ENCODE measurements at places on chromosomes 4 and X.

DNA sequence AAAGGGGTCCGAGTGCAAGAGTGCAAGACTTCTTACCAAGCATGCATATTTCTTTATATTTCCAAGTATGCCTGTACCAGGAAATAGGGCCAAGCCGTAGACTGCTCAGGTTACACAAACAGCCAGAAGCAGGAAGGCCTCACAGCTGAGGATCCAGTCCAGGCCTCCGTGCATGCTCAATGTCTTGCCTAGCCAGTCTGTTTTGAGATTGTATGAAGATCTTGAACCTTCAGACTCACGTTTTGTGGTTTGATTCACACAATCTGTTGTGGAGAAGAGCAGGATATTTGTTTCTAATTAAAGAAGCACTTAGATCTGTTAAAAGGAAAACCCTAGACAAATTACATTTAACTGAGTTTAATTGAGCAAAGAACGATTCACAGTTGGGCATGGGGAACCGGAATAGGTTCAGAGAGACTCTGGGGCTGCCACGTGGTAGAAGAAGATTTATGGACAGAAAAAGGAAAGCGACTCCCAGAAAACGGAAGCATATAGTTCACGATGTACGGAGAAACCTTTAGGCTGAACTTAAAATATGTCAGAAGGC, 1.2 kb downstream of the MGST2 start:
- DNase-seq = no peak

DNA sequence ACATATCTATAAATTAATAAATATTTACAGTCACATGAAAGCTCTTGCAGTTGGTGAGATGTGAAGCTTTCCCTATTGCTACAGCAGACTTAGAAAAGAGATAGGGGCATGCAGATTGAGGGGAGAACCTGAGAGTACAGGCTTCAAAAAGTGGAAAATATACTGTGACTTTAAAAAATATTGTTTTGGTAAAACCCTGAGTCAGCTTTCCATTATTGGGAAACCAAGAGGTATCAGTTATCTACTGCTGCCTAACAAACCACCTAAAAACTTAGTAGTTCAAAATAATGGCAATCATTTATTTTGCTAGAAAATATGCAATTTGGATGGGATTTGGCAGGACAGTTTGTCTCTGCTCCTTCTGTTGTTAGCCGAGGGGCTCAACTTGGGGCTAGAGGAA, 38.3 kb downstream of the LANCL3 start:
- DNase-seq = no peak

- no peak for DNase-seq
Measured at GRCh38 chrX:82362550-82362949, 1145.5 kb upstream of the POU3F4 start.

GRCh38 chrX:152831391-152831790, 528 bp downstream of the NSDHL start:
- DNase-seq = no peak

DNA sequence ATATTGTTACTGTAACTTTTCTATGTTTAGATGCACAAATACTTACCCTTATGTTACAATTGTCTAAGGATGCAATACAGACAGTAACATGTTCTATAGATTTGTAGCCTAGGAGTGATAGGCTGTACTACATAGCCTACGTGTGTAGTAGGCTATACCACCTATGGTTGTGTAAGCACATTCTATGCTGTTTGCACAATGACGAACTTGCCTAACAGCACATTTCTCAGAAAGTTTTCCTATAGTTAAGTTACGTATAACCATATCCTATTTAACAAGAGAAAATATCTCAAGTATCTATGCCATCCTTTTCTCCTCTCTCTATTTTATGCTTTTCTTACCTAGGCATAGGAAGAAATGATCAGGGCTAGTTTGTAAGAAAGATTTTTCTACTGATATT, 710.8 kb upstream of the HTR2C start:
- no peak for DNase-seq

- DNase-seq = no peak
Measured at GRCh38 chrX:18548996-18549395, 122.9 kb downstream of the RS1 start.

- DNase-seq = no peak
Measured at GRCh38 chr4:139525414-139525813, 30.6 kb downstream of the SETD7 start.

- no peak for DNase-seq
Measured at GRCh38 chr4:154082760-154083535, 294.1 kb upstream of the SFRP2 start.

DNA sequence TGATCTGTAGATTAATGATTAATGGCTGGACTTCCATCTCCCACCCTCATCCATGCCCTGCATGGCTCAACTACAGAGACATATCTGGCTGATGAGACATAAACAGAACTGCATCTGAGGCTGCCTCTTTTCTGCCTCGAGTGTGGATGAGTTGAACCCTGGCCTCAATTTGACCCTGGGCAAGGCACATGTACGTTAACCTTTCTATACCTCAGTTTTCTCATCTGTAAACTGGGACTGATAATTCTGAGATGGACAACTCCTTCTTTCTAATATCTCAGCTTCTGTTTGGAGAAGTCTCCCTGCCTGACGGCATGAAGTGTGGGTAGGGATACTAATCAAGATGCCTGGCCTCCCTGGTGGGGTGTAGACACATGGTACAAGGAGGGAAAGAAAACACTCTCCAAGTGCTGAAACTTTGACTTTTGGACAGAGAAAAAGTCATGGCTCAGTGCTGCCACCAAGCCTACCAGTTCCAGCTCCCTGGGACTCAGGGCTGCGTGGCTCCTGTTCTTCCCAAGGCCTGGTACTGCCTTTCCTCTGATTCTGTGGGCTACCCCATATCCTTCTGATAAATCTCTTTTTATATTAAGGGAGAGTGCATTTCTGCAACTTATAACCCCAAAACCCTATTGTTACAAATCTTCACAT, 64.4 kb downstream of the HAUS3 start:
- no peak for DNase-seq

- no peak for DNase-seq
Measured at GRCh38 chr4:16660656-16661055, 237.8 kb downstream of the LDB2 start.

GRCh38 chr4:147794787-147795413, 63.0 kb downstream of the ARHGAP10 start:
- DNase-seq = no peak

GRCh38 chr4:101071241-101071640, 276.1 kb downstream of the PPP3CA start:
- DNase-seq = no peak

DNA sequence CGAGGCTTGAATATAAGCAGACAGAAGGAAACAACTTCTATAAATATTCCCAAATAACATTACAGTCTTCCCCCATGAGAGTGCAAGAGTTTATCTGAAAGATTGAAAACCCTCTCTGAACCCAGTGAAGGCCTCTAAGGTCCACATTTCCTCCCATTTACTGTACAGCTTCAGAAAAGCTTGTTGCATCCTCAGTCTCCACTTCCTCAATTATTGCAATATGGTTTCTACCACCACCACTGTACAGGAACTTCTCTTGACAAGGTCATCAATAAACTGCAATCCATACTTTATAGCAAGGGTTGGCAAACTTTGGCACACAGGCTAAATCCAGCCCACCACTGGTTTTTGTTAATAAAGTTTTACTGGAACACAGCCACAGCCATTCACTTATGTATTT, 239.0 kb downstream of the THOC2 start:
- DNase-seq = no peak

DNA sequence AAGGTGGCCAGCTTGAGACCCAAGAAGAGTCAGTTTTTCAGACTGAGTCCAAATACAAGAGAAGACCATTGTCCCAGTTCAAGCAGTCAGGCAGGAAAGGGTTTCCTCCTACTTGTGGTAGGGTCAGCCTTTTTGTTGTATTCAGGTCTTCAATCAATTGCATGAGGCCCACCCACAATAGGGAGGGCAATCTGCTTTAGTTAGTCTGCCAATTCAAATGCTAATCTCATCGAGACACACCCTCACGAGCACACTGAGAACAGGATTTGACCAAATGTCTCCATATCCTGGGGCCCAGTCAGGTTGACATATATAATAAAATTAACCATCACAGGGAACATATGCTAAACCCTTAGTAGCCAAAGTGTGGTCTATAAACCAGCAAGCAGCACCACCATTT, 75.3 kb upstream of the FRMPD3 start:
- no peak for DNase-seq

DNA sequence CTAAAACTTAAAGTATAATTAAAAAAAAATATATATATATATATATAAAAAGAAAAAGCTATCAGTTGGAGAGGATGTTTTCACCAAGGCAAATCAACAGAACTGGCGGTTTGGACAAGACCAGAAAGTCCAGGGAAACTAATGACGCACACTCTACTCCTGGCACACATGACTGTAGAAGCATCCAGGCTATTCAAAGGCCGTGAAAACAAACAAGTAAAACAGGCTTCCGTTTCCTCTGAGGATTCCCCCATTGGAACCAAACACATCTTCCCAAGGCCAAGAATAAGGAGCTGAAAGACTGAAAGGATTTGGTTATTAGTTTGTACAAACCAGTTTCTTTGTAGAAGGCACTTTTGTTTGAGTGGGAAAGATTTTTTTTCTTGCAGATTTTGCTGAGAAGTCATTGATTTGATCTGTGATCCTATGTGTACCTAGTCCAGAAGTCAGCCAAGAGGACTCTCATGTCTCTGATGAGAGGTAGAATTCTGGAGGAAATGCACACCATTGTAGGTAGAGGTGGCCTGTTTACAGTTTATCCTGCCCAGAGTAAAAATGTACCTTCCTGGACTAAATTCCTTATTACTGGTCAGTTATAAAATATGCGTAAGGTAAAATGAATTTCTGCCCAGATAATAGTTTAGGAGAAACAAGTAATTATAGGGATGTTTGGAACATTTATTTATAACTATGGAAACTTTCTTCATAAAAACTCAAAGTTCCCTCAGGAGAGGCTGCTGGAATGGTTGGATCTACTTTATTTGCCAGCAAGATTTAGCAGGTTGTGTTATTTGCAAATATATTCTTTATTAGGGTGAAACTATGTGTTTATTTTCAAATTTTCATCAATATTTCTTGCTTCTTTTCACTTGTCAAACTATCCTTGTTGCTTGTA, 66.5 kb downstream of the DMP1 start:
- no peak for DNase-seq

DNA sequence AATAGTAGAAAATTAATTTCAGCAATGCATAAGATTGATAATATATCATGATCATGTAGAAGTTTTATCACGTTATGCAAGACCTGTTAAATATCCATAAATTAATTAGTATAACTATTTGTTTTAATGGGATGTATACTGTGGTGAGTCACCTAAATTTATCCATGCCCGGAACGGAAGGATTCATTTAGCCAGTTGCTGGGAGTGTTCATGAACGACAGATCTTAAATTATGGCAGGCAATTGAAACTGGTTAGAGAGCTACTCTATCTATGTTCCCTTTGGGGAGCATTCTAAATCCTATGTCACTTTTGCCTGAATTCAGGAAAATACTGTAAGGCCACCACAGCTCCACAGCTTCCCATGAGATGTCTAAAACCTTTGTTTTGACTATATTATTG, 1950.5 kb upstream of the AGA start:
- no peak for DNase-seq

- DNase-seq = no peak
Measured at GRCh38 chr4:149949381-149949780, 128.9 kb upstream of the DCLK2 start.

DNA sequence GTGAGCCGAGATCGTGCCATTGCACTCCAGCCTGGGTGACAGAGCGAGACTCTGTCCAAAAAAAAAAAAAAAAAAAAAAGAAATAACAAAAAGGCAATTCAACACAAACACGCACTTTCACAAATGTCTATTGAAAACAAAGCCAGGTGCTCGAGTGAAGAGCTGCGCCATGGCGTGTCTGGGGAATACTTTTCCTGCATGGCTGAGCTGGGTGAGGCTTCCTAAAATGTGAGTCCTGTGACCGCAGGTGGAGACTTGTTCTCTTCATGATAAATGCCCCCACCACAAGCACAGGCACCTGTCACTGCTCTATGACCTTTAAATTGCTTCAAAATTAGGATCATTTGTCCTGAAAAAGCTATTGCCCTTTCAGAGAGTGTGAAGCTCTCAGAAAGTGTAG, 4.0 kb upstream of the ABLIM2 start:
- DNase-seq = no peak

- DNase-seq = no peak
Measured at GRCh38 chr4:108443585-108443984, 176.8 kb upstream of the RPL34 start.

- DNase-seq = no peak
Measured at GRCh38 chr4:92791871-92792440, 488.2 kb downstream of the GRID2 start.

GRCh38 chrX:39534949-39535348, 562.8 kb downstream of the BCOR start:
- no peak for DNase-seq

DNA sequence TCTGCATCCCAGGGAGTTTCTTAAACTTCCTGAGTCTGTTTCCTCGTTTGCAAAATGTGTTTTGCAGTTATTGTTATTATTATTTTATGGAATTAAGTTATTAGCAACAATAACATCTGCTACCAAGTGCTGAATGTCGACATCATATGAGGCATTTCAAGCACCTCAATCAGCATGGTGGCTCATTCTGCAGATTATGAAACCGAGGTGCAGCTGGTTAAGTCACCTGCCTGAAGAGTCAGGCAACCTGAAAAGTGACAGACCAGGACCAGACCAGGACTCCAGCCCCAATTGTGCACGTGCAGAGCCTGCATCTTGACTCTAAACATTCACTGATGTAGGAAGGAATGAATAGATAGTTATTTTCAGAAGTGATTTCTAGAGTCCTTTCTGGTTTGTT, 99.8 kb downstream of the AFAP1 start:
- DNase-seq = no peak

GRCh38 chr4:101025755-101026154, 321.6 kb downstream of the PPP3CA start:
- no peak for DNase-seq

DNA sequence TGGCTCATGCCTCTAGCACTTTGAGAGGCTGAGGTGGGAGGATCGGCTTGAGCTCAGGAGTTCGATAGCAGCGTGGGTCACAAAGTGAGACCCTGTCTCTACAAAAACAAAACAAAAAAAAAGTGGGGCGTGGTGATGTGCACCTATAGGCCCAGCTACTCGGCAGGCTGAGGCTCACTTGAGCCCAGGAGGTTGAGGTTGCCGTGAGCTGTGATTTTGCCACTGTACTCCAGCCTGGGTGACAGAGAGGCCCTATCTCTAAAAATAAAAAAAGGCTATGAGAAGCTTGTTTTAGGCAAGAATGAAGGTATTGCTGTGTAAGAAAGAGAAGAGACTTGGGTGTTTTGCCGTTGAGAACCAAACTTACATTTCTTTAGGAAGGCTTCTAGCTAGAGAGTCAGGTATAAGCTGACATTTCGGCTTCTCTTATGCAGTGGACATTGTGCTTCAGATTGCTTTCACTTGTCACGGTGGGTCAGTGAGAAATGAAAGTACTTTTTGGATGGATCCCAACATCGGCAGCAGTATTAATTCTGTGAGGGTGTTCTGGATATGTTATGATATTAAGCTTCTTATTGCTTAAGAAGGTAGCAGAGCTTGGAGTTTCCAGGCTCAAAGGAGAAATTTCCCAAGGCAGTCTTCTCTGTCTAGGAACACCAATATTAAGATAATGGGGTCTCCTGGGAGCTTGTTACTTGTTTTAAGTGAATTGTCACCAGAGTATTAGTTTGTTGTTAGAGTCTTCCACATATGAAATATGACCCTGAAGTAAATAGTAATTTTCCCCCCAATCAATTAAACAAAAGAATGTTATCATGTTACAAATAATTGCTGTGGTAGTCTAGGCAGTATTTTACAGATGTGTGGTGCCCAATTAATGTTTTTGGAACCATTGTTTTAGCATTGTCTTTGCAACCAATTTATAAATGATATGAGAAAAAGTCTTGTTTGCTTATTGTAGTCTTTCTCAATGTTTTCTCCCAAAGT, 17.6 kb downstream of the TMEM131L start:
- DNase-seq = no peak
